Activated naive CD8-positive, alpha-beta T cell treated with anti-CD3 and anti-CD28 coated beads, Interleukin-2, amount 50 U/mL, for 16 hours (primary cell): ENCODE measurements at places on chromosomes 11 and 22.

- no peak for DNase-seq
Observed at GRCh38 chr11:35822815-35823495, 120.9 kb upstream of the LDLRAD3 start.

- no peak for DNase-seq
Observed at GRCh38 chr11:104895634-104896033, 2.6 kb downstream of the CASP12 start.

DNA sequence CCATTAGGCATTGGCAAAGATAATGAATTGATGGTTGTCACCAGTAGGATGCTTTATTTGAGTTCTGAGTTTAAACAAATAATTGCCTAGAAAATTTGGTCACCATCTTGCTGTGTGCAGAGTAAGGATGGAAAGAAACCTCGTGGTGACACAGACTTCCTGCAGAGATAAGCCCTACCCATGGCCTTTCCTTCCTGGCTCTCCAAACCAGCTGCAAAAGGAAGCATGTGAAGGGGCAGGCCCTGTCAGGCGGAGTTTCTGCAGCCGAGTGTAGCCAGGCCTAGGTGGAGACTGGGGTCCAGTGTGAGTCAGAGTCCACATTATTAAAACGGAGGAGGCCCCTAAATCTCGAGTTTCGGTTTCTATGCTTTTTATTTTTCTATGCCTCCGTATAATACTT lies 83.1 kb upstream of the ADSL start:
- DNase-seq: no peak

- DNase-seq: no peak
Observed at GRCh38 chr11:62708392-62708791, 916 bp downstream of the GNG3 start.

DNA sequence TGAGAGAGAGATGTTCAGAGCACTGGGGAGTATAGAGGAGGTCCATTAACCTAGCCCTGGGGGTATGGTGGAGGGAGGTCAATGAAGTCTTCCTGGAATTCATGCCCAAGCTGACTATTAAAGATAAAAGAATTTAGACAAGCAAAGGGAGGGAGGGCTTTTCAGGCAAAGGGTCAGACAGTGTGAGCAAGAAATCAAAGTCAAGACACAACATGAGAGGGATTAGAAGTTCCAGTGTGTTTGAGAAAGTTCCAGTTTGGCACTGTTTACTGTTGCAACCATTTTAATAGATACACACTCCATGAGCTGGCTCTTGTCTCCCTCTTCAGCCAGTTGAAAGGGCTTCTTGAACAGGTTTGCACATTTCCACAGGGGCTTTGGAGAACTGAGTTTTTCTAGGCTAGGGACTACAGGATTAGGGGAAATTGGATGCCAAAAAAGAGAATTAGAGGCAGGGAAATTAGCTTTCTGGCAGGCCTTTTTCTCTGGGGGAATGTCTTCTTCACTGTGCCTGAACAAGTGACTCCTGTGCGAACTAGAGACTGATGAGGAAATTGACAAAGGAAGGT lies 14.7 kb upstream of the NNMT start:
- no peak for DNase-seq

- DNase-seq: no peak
Observed at GRCh38 chr11:62648967-62649364, 2.6 kb upstream of the GANAB start.

GRCh38 chr11:110362971-110363509 lies 66.6 kb upstream of the RDX start:
- DNase-seq: no peak

GRCh38 chr11:39725081-39725480 lies 1734.4 kb downstream of the LRRC4C start:
- DNase-seq: no peak

- no peak for DNase-seq
Observed at GRCh38 chr22:20299746-20300136, 20.1 kb downstream of the DGCR6L start.

GRCh38 chr11:116823031-116823843 lies at the start of gene APOA4:
Gene APOA4 (minus strand): TSS chr11:116823304. CDS start chr11:116823191, 113 bp downstream.
- DNase-seq: no peak

DNA sequence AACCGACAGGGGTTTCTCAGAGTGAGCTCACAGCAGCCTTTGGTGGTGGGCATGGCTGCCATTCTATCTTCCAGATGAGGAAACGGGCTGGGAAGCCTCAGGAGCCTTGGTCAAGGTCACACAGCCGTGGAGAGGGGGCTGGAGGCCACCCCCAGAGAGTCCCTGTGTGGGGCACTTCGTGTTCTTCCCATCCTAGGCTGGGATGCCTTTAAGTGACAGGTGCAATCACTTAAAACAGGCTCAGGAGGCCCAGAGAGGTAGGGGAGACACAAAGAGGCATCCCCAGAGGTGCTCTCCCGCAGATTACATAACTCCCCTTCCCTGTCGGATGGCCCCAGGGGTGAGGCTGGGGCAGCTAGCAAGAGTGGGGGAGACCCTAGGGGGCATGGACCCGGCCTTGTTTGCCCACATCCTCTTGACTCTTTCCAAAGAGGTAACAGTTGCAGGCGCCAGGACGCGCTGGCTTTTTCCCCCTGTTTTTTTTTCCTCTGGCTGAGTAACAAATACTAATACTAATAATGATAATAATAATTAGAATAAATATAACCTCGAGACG lies 17.5 kb upstream of the SHISAL1 start:
- no peak for DNase-seq

DNA sequence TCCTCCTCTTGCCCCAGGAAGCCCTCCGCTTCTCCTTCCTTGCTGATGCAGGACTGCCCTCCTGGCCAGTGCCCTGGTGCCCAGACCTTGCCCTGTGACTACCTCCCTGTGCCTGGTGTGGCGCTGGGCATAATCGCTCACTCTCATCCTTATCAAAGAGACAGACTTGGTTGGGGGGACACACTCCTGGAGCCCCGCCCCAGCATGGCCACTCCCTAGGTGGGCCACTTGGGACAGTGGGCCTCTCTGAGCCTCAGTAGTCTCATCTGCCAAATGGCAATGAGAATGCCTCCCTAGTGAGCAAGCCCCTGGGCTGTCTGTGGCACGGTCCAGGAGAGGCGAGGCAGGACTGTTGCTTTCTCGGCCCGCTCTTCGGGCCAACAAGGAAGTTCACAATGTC lies 72.7 kb upstream of the TSPAN18 start:
- DNase-seq: no peak

DNA sequence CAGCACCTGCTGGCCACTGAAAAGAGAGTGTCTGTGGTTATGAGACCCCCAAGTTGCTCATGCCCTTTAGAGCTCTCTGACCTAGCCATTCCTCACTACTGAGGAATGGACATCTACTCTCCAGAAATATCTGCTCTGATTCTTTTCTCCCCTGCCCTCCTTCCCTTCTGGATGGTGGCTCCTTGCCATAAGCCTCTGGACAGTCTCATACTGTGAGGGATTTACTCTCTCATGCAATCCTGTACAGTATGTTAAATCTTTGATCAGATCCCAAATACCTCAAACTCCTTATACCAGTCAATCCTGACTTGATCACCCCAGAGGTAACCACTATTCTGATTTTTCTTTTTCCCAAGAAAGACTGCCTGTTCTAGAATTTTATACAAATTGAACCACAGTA lies 80.7 kb downstream of the ARHGAP20 start:
- DNase-seq: no peak

- DNase-seq: no peak
Observed at GRCh38 chr11:111049131-111049530, 196.4 kb upstream of the POU2AF2 start.

DNA sequence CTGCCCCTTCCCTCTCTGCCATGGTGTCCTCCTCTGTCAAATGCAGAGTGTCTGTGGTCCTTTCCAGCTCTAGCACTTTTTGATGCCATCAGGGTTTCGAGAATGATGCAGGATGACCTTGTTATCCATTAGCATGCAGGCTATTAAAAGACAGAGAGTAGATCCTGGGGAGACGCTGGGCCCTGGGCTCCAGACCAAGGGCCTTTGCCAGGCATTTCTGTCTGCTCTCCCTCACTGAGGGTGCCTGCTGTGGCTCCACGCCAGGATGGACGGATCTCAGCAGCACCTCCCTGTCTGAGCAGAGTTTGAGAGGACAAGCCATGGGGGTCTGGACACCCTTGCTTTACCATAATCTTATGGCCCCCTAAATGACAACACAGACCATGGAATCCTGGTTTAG lies 110.8 kb upstream of the CD82 start:
- DNase-seq: no peak

DNA sequence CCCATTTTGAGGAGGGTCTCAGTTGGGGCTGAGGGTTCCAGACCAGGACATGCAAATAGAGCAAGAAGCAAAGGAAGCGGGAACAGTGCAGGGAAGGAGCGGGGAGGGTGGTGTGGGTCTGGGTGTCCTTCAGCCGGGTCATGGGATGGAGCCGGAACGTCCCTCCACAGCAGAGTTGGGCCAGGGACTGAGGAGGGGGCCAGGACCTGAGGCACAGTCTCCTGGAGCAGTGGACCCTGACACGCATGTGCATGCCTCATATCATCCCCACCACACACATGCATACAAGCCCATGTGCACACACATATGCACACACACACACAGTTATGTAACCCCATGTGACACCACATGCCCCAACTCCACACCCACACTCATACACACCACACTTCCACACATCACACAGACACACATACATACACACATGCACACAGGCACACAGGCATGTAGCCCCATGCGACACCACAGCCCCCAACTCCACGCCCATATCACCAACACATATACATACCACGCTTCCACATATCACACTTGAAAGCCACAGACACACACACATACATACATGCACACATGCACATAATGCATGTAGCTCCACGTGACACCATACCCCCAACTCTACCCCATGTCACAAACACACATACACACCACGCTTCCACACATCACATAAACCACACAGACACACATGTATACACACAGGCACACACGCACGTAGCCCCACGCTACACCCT lies 1026.6 kb downstream of the BRD1 start:
- DNase-seq: no peak

GRCh38 chr11:134992981-134993380 lies 580.9 kb upstream of the B3GAT1 start:
- no peak for DNase-seq

DNA sequence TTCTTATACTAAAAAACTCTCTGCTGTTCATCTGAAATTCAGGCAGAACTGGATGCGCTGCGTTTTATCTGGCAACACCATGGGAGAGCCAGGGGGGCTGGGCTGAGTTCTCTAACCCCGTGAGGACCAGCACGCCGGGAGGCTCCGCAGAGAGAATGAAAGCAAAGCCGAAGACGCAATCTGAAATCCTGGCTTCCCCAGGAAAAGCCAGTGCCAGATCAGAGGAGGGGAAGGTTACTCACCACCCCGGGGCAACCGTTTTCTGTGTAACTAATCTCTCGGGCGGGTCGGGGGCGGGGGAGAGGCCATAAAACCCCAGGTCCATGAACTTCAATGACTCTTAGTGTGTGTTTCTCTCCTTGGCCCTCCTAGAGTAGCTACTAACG lies 99.4 kb downstream of the SHANK2 start:
- no peak for DNase-seq

- DNase-seq: no peak
Observed at GRCh38 chr11:6719576-6719975, 36.4 kb upstream of the MRPL17 start.

GRCh38 chr11:28259177-28259843 lies 151.1 kb downstream of the METTL15 start:
- DNase-seq: no peak

GRCh38 chr11:97963528-97964331 lies 1057.0 kb upstream of the CNTN5 start:
- DNase-seq: no peak

- no peak for DNase-seq
Observed at GRCh38 chr11:7656704-7657103, 16.6 kb downstream of the CYB5R2 start.

DNA sequence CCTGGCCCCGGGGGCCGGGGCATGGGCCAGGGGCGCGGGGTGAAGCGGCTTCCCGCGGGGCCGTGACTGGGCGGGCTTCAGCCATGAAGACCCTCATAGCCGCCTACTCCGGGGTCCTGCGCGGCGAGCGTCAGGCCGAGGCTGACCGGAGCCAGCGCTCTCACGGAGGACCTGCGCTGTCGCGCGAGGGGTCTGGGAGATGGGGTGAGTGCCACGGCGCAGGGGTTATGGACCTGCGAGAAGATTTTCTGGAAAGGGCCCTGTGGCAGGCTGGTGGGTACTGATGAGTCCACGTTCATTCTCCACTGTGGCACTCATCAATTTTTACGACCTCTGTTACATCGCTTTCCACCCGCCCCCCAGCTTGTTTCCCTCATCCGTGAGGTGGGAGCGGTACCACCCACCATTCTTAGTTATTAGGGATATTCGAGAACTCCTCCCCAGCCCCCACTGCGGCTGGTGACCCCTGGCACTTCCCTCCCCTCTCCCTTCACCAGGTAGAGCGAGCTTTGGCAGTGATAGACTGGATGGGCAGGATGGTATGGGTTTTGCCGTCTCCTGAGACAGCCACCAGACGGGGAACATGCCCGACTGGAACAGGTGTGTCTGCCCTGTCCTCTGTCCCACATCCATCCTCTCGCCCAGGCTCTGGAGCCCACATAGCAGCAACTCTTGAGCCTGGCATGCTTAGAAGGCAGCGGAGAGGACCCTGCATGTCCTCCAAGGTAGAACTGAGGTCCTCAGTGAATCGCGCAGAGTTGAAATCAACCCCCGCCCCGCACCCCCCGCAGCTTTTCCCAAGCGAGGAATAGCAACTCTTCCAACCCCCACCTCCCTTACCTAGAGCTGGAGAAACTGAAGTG lies 562 bp downstream of the DGAT2 start:
- DNase-seq: no peak

- DNase-seq: no peak
Observed at GRCh38 chr11:90556606-90557005, 333.8 kb upstream of the CHORDC1 start.

DNA sequence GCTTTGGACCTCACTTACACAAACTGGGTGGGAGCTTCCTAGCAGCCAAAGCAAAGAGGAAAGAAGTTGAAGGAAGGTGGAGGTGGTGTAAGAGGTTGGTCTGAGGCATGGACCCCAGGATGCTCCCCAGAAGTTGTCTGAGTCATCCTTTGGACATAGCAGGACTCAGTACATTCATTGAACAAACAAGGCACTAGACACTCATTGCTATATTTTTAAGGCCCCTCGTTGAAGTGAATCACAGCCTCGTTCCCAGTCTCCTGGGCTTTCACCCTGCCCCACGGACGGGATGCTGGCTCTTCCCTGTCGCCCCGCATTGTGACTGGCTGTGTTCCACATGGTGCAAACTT lies 95.9 kb upstream of the FGF3 start:
- no peak for DNase-seq

- no peak for DNase-seq
Observed at GRCh38 chr11:113019711-113020110, 58.5 kb downstream of the NCAM1 start.

GRCh38 chr11:27313157-27313821 lies 49.7 kb downstream of the CCDC34 start:
- DNase-seq: no peak

DNA sequence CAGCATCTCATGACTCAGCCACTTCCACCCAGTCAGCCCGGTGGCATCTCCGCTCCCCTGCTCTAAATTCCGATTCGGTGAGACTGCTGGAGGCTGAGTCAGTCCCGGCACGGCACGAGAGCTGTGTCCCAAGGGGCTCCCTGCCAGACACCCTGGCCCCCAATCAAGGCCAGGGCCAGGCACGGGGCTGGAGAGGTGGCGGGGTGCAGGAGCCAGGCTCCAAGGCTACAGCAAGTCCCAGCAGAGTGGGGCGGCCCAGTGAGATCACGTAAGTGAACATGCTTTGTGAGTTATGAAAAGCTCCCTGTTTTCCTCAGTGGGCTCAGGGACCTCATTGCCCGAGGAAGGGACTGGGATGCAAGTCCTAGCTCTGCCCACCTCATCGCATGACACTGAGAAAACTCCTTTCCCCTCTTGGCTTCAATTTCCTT lies 3.0 kb downstream of the C11orf68 start:
- DNase-seq: no peak
